ENCODE measurements at places on chromosomes 4 and X. TPM values are rescaled to one million over a fixed set of nuclear protein-coding genes. Genes with fewer than 3 reads are reported as not detected.

GUCY1B1 gene
- total RNA-seq = not detected

SLC10A7 gene
- 3.7 TPM for total RNA-seq

PPBP gene
- not detected for total RNA-seq

DCAF8L1 gene
- not detected for total RNA-seq
